Panc1 (cell line): ENCODE measurements at places on chromosomes 4 and X. TPM values are rescaled to one million over a fixed set of nuclear protein-coding genes. Genes with fewer than 3 reads are reported as not detected.

GRCh38 chr4:153222707-153223426, 18.6 kb downstream of the TRIM2 start:
- no peaks in the 10 kb centered on the region for H3K27me3 ChIP-seq
- DNase-seq: no peak
- peak overlapping the region; percentile 74 for H3K27ac ChIP-seq
- H3K4me3 ChIP-seq: peak overlapping the region; percentile 57

- H3K4me3 ChIP-seq: no peak overlapping the region
- H3K36me3 ChIP-seq: no peaks in the 10 kb centered on the region; the same call in none of the 2 replicates
- no peaks in the 10 kb centered on the region for H3K27me3 ChIP-seq
These were observed 11.9 kb downstream of the USP11 start for GRCh38 chrX:47244676-47245075.

- no peak overlapping the region for H3K4me3 ChIP-seq
- DNase-seq: no peak
- H3K27ac ChIP-seq: no peak overlapping the region
These were observed 520.5 kb downstream of the GBA3 start for GRCh38 chr4:23213198-23213597.

- DNase-seq: no peak
- H3K4me3 ChIP-seq: no peak overlapping the region
- no peaks in the 10 kb centered on the region for H3K27me3 ChIP-seq
- H3K36me3 ChIP-seq: no peaks in the 10 kb centered on the region
These were observed 124.6 kb downstream of the GRIA3 start for GRCh38 chrX:123308658-123309057.

DNA sequence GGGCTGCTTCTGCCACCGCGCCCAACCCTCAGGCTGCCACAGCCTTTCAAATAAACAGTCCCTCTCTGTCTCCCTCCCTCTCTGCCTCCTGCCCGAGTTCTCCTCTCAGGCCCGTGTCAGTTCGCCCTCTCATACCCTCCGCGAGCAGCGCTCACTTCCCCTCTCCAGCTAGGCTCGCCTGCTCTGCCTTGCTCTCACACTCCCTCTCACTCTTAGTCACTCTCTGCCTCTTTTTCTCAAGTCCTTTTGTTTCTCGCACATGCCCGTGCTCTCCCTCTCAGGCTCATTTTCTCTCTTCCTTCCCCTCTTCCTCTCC, 3.2 kb downstream of the EFNB1 start:
- no peak for DNase-seq
- H3K27me3 ChIP-seq: no peaks in the 10 kb centered on the region
- H3K4me3 ChIP-seq: no peak overlapping the region

- peak overlapping the region; percentile 46 for H3K4me3 ChIP-seq
- no peak for DNase-seq
- no peaks in the 10 kb centered on the region for H3K36me3 ChIP-seq
- H3K27me3 ChIP-seq: no peaks in the 10 kb centered on the region
These were observed 4.5 kb upstream of the PLCXD1 start for GRCh38 chrX:276581-277201.

- H3K4me3 ChIP-seq: no peak overlapping the region
- H3K27me3 ChIP-seq: no peaks in the 10 kb centered on the region
- H3K36me3 ChIP-seq: no peaks in the 10 kb centered on the region
- H3K27ac ChIP-seq: no peak overlapping the region
- no peaks in the 10 kb centered on the region for H3K4me1 ChIP-seq
These were observed 111.4 kb upstream of the RXFP1 start for GRCh38 chr4:158410272-158410671.

- no peaks in the 10 kb centered on the region for H3K27me3 ChIP-seq
- H3K4me1 ChIP-seq: no peaks in the 10 kb centered on the region
These were observed 109.1 kb downstream of the ANAPC4 start for GRCh38 chr4:25486171-25486570.

DNA sequence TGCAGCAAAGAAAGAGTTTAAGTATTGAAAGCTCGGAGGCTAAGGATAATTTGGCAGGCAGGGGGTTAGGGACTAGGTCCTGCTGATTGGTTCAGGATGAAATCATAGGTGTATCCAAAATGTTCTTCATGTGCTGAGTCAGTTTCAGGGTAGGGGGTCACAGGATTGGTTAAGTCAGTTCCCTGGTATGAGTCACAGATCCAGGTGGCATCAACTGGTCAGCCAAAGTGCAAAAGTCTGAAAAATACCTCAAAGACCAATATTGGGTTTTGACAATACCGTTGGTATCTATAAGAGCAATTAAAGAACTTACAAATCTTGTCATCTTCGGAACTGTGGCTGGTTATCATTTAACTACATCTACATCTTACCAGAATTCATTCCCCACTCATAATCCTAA, 25.6 kb upstream of the PRDM8 start:
- H3K27ac ChIP-seq: no peak overlapping the region
- no peak for DNase-seq
- H3K27me3 ChIP-seq: no peaks in the 10 kb centered on the region
- no peaks in the 10 kb centered on the region for H3K4me1 ChIP-seq
- H3K4me3 ChIP-seq: no peak overlapping the region

- H3K4me3 ChIP-seq: peak overlapping the region; percentile 56
- no peaks in the 10 kb centered on the region for H3K4me1 ChIP-seq
- peak overlapping the region; percentile 7; the same call in 1 of the 2 replicates for H3K27ac ChIP-seq
- DNase-seq: no peak
- no peaks in the 10 kb centered on the region for H3K36me3 ChIP-seq
These were observed 980 bp downstream of the AP1S2 start for GRCh38 chrX:15853586-15854079.

- no peaks in the 10 kb centered on the region for H3K4me1 ChIP-seq
- H3K27me3 ChIP-seq: no peaks in the 10 kb centered on the region
- no peak for DNase-seq
- H3K36me3 ChIP-seq: no peaks in the 10 kb centered on the region
- no peak overlapping the region for H3K4me3 ChIP-seq
These were observed 18.3 kb upstream of the PPID start for GRCh38 chr4:158741326-158742021.

DNA sequence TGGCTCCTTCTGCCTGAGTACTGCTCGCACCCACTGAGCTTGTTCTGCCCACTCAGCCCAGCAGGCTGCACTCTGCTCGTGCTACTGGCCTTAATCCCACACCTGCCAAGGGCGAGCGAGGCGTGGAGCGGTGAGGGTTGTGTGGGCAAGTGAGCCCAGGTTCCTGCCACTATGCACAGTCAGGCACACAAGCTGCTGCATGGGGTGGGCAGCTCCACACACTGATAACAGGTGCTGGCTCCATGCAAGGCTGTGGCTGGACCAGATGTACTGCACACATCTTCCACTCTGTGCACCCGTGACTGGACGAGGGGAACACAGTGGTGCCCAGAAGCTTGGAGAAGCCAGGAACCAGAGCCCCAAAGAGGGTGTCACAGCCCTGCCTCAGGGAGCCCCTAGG, 184.3 kb upstream of the NUDT6 start:
- no peaks in the 10 kb centered on the region; the same call in 1 of the 2 replicates for H3K4me1 ChIP-seq
- H3K27ac ChIP-seq: no peak overlapping the region; the same call in 1 of the 2 replicates
- H3K36me3 ChIP-seq: no peaks in the 10 kb centered on the region
- DNase-seq: no peak
- H3K27me3 ChIP-seq: no peaks in the 10 kb centered on the region
- no peak overlapping the region for H3K4me3 ChIP-seq

DNA sequence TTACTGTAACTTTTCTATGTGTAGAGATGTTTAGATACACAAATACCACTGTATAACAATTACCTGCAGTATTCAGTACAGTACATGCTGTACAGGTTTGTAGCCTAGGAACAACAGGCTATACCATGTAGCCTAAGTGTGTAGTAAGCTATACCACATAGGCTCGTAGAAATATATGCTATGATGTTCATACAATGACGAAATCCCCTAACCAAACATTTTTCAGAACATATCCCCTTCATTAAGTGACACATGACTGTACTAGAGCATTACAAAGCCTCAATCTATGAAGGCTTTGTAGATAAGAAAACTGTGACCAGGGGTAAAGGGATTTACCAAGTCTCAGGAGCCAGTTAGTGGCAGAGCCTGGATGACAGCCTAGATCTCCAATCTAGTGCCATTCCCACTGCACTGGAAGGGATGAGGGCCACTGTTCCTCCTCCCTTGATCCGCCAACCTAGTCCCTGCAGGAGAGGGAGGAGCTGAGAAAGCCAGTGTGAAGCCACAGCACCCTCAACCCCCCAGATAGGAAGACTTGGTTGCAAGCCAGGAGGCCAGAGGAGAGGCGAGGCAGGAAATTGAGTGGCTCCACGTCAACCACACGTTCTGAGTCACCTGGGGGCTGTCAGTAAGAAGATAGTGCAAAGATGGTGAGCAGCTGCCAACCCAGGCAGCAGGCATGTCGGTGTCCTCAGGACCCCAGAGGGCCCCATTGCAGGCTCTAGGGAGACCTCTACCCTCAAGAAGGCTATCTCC, 227.7 kb downstream of the BCOR start:
- no peaks in the 10 kb centered on the region for H3K27me3 ChIP-seq
- H3K4me1 ChIP-seq: no peaks in the 10 kb centered on the region
- no peak overlapping the region for H3K27ac ChIP-seq
- no peak overlapping the region for H3K4me3 ChIP-seq
- H3K36me3 ChIP-seq: no peaks in the 10 kb centered on the region

GRCh38 chr4:78296261-78296660, 239.1 kb downstream of the FRAS1 start:
- DNase-seq: no peak
- no peaks in the 10 kb centered on the region for H3K4me1 ChIP-seq
- no peaks in the 10 kb centered on the region for H3K27me3 ChIP-seq
- no peaks in the 10 kb centered on the region for H3K36me3 ChIP-seq
- H3K4me3 ChIP-seq: no peak overlapping the region
- H3K27ac ChIP-seq: no peak overlapping the region

- no peaks in the 10 kb centered on the region; the same call in 1 of the 2 replicates for H3K36me3 ChIP-seq
- no peak overlapping the region for H3K4me3 ChIP-seq
- H3K27ac ChIP-seq: peak overlapping the region; percentile 82
- H3K27me3 ChIP-seq: no peaks in the 10 kb centered on the region
- peaks cover 17% of the 10 kb centered on the region; the same call in 1 of the 2 replicates for H3K4me1 ChIP-seq
- DNase-seq: peak; percentile 42
These were observed 600.6 kb downstream of the ANKRD50 start for GRCh38 chr4:124111922-124112321.

GRCh38 chr4:107818301-107818910, 6.3 kb upstream of the SGMS2 start:
- no peak overlapping the region for H3K4me3 ChIP-seq
- no peak overlapping the region for H3K27ac ChIP-seq
- no peaks in the 10 kb centered on the region for H3K27me3 ChIP-seq
- no peaks in the 10 kb centered on the region for H3K36me3 ChIP-seq

DNA sequence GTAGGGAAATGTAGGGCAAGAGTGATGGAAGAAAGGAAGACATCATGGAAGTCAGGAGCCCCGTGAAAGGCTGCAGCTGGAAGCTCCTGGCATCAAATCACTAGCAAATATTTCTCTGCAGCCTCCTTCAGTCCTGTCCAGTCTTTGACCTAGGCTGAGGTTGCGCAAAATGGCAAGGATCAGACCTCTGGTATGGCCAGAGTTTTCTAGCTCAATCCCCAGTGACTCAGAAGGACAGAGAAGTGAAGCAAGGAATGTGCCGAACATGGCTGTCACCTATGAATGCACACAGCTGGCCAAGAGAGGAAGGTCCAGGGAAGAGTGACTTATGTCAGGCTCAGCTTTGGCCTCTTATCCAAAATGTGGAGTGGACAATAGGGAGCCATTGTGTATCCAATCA, 71.1 kb upstream of the PHOX2B start:
- H3K4me3 ChIP-seq: no peak overlapping the region
- H3K4me1 ChIP-seq: no peaks in the 10 kb centered on the region
- H3K36me3 ChIP-seq: no peaks in the 10 kb centered on the region
- DNase-seq: no peak

DNA sequence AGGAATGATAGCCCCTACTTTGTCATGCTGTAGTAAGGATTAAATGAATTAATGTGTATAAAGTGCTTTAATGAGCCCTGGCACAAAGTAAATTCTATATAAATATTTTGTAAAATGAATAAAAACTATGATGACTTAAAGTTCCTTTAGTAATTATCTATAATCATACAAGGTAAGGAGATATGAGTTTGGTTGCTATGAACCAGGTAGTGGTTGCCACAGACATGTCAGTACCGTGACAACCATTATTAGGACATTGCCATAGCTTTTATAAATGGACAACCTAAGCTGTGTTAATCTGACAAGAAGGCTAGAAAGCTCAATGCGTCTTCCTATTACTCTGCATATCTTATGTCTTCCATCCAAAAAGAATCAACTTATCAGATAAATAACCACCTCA, at the start of gene ARL13A:
Gene ARL13A (plus strand): TSS at position 301 of the 400 bp plus-strand sequence. CDS start 3,982 bp downstream, outside the sequence.
- no peaks in the 10 kb centered on the region for H3K4me1 ChIP-seq
- H3K27ac ChIP-seq: no peak within 1 kb of the TSS
- no peak for DNase-seq
- no peaks in the 10 kb centered on the region for H3K36me3 ChIP-seq
- H3K4me3 ChIP-seq: no peak within 1 kb of the TSS

- no peaks in the 10 kb centered on the region for H3K4me1 ChIP-seq
- no peaks in the 10 kb centered on the region for H3K36me3 ChIP-seq
- H3K4me3 ChIP-seq: no peak overlapping the region
- DNase-seq: no peak
These were observed 8.9 kb downstream of the FHIP1A start for GRCh38 chr4:151417766-151418376.

DNA sequence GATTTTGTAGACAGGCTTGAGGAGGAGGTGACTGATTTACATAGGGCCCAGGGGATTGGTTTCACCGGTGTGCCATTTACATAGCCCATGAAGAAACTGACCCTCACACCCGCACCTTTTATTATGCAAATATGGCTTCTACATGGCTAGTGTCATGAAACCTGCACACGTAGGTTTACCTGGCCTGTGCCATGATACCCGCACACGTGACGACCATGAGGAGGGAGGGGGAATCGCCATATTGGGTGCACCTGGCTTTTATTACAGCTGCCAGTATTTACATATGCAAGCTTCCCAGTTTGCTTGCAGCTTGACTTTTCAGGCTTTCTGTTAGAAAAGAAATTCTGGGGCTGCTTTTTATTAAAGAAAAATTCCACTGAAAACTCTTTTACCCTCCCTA, 359.7 kb downstream of the ADAM29 start:
- no peak overlapping the region for H3K4me3 ChIP-seq
- no peaks in the 10 kb centered on the region for H3K36me3 ChIP-seq
- no peak overlapping the region for H3K27ac ChIP-seq

- H3K36me3 ChIP-seq: no peaks in the 10 kb centered on the region
- H3K27ac ChIP-seq: peak overlapping the region; percentile 39; the same call in 1 of the 2 replicates
- H3K27me3 ChIP-seq: no peaks in the 10 kb centered on the region
- peaks cover 10% of the 10 kb centered on the region for H3K4me1 ChIP-seq
These were observed 31.2 kb upstream of the TSPAN5 start for GRCh38 chr4:98689507-98690174.

The LRCH2 gene
- 0.13 TPM for total RNA-seq

The RXFP1 gene
- not detected for total RNA-seq

The MAN2B2 gene
- 34.4 TPM for total RNA-seq

The PLA2G12A gene
- total RNA-seq: 20.7 TPM

The XKRX gene
- 0.21 TPM for total RNA-seq
